ENCODE measurements at places on chromosomes 1 and 21. TPM values are rescaled to one million over a fixed set of nuclear protein-coding genes. Genes with fewer than 3 reads are reported as not detected.

GRCh38 chr21:31184459-31184858 is 146.2 kb upstream of the KRTAP19-8 start:
- DNase-seq, result no peak

DNA sequence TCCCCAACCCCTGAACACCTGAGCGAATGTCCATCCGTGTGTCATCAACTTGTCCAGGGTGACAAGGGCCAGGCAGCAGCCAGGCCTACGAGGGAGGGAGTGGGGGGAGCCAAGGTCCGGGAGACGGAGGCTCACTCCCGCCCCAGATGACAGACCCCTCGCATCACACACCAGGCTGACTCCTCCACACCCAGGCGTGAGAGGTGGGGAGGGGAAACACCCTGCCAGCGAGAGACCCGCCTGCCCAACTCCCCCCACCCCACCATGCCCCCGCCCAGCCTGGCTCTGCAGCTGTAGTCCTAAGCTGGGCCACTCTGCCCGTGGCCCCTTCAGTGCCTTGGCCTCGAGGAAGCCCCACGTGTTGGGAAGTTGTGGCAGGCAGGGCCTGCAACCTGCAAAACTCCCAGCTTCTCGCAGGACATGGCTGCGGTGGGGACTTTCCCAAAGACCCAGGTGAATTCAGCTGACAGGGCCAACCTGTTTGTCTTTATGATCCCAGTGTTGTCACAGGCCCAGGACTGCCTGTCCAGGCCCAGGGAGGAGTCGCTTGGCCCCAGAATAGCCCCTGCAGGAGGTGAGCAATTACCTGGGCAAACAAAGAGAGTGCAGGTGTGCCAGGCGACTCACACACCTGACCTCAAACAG is 62.9 kb downstream of the RIPK4 start:
- no peak for DNase-seq

- no peak for DNase-seq
These were observed 419.6 kb downstream of the RWDD3 start for GRCh38 chr1:95653618-95654017.

GRCh38 chr21:46092026-46092764 is 5.7 kb upstream of the COL6A2 start:
- DNase-seq, result peak; percentile 70

- DNase-seq, result no peak
These were observed 672 bp upstream of the PHLDA3 start for GRCh38 chr1:201469645-201470074.

The KRTAP21-2 gene
- total RNA-seq, result not detected

DNA sequence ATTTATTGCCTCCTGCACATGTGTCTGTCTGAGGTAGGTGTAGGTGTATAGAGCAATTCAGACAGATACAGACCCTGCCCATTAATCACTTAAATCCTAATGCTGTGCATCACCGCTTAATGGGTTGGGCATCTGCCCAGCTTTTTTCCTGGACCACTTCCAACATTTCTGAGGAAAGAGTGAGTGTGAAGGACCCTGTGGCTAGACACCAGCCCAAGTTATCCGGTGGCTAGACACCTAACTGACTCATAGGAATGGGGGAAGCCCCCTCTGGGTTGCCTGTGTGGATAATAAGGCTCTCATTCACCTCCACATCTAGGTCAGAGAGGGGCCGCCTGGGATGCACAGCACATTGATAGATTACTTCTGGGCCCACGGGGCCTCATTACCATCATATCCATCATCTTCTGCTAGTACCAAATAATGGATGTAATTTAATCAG is 121.1 kb upstream of the RAVER2 start:
- DNase-seq, result peak; percentile 36

GRCh38 chr1:6246497-6247467 is 2.8 kb downstream of the HES3 start:
- DNase-seq, result peak; percentile 49

- peak; percentile 99 for DNase-seq
These were observed 136.1 kb upstream of the HOOK1 start for GRCh38 chr1:59678493-59679228.

DNA sequence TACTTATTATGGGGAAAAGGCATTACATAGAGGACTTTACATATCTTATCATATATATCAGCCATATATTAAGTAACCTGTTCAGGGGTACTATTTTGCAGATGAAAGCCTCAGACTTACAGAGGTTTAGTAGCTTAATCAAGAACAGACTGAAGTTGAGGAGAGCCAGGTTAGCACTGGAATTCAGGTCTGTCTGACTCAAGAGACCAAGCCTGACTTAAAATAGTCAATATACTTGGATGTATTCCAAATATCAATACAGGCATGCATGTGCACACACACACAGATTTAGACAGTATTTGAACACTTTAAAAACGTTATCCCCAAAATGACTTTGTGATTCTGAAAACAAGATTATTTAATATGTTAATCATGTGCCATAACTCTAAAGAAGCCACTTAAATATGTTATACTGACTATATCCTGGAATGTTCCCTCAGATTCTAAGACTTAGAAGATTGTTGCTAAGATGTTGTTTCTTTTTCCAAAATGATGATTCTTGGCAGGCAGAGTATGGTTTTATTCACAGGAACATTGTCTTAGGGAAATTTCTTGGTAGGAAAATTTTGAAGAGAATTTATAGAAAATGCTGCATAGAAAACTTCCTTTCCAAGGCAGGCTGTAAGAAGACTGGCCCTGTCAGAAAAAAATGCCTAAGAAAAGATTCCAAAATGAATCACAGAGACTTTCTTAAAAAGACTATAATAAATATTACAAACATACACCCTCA is 61.6 kb downstream of the ADAMTS1 start:
- no peak for DNase-seq

- DNase-seq, result no peak
These were observed 16.0 kb upstream of the ACOT11 start for GRCh38 chr1:54532033-54532432.

The DNAH14 gene
- not detected for total RNA-seq

The HPCA gene
- not detected for total RNA-seq

The KCNJ9 gene
- total RNA-seq, result not detected

The LRRC3 gene
- total RNA-seq, result 0.37 TPM

- DNase-seq, result no peak
These were observed 17.2 kb downstream of the CEP350 start for GRCh38 chr1:179971563-179972496.

The SPATA6 gene
- total RNA-seq, result 4.0 TPM

DNA sequence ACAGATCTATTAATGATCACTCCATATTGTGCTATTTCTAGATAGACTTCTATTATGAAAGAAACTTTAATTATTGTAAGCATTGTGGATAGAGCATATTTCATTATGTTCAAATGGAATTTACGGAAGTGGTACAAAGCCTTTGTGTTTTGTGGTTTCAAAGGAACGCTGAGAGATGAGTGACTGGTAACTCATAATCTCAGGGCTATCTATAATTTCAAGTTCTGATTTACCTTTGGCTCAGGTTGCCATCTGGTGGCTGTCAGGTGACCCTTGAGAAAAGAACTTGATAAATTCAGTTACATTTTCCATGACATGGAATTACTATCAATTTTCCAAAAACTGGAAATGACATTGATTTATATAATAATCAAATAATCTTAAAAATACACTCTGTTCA is 12.2 kb downstream of the NTNG1 start:
- DNase-seq, result peak; percentile 18

GRCh38 chr1:31487143-31487542 is 74.1 kb downstream of the SERINC2 start:
- no peak for DNase-seq

- DNase-seq, result no peak
These were observed 17.7 kb downstream of the RGS8 start for GRCh38 chr1:182666706-182667105.

DNA sequence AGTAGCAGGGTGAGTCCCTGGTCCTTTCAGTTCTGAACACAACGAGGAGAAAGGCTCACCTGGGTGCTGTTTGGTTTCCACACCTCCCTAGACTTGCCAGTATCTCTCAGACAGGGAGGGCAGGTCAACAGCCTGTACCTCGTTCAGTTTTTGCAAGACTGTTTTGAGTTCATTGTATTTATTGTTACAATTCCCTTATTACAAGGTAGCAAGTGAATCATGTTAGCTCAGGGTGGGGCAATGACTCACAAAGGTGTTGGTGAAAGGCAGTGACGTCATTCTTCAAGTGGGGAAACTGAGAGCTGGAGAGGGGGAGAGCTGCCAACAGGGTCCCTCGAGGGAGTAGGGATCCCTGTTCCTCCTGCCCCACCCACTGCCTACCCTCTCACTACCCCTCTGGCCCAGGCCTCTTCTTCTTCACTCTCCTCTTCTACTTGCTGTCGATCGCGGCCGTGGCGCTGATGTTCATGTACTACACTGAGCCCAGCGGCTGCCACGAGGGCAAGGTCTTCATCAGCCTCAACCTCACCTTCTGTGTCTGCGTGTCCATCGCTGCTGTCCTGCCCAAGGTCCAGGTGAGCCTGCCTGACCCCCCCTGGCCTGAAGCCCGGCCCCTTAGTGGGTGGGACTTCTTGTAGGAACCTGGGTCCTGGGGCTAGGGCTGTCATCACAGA is 13.4 kb downstream of the SERINC2 start:
- no peak for DNase-seq

DNA sequence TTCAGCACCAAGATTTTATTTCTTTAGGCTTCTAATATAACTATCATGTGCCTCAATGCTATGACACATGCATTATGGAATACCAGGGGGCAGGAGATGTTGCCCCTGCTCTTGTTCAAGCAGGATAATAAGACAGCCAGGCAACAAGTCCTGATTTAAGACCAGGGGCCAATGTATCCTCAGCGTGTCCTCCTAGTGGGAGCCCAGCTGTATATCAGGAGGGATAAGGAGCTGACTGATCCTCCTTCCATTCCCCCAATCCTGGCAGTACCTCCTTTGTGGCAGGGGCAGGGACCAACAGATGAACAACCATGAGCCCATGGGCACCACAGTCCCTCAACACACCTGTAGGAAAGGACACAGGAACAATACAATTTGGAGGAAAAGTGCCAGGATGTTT is 29.3 kb downstream of the SORT1 start:
- no peak for DNase-seq

The DNAJC6 gene
- 9.4 TPM for total RNA-seq

DNA sequence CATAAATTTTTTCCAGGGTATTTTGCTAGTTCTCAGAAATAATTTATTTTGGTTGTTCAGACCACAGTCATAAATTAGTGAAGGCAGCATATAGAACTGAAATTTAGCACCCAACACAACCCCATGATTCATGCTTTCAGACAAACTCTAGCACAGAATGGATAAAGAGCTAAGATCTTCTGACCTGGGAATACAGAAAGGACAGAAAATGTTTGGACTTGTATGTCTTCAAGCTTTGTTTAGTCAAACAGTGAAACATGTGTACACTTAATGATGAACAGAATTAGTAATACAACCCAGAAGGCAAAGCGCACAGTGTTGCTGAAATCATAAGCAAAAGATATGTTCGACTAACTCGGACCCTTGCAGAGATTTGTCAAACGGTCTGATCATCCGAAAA is 205.6 kb downstream of the APP start:
- DNase-seq, result no peak

The IL10 gene
- total RNA-seq, result not detected

The PCBP3 gene
- 6.1 TPM for total RNA-seq

The TIE1 gene
- total RNA-seq, result 0.04 TPM

The NAV1 gene
- 13.1 TPM for total RNA-seq

The KCNA2 gene
- total RNA-seq, result 0.52 TPM

DNA sequence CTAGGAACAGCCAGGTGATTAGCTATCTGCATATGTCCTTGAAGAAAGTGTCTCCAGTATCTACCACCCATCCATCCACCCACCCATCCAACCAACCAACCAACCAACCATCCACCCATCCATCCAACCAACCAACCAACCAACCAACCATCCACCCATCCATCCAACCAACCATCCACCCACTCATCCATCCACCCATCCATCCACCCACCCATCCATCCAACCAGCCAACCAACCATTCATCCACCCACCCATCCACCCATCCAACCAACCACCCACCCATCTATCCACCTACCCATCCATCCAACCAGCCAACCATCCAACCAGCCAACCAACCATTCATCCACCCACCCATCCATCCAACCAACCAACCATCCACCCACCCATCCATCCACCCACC is 12.1 kb downstream of the C21orf58 start:
- DNase-seq, result no peak

The RAB3B gene
- 0.43 TPM for total RNA-seq

GRCh38 chr1:20430355-20431175 is 55.4 kb downstream of the CAMK2N1 start:
- DNase-seq, result no peak

The SDC3 gene
- 16.7 TPM for total RNA-seq

DNA sequence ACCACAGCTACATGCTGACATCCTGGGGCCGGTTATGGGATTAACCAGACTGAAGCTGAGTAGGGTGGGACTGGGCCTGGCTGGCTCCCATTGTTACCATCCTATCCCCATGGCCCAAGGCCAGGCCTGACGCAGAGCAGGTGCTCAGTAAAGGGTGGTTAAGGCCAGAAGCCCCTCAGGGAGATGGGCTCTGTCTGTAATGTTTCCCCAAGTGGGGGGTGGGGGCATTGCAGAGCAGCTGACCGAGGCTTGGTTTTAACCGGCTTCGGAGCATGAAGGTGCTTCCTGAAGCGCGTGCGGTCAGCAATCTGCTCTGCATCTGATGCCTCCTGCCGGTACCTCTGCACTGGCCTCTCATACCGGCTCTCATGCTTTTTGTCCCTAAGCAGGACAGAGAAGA is 83.4 kb upstream of the ACTL8 start:
- DNase-seq, result no peak

- DNase-seq, result no peak
These were observed 3.9 kb upstream of the P3R3URF start for GRCh38 chr1:46180082-46180616.

- DNase-seq, result no peak
These were observed 549.9 kb downstream of the PLPP3 start for GRCh38 chr1:56029319-56030003.

The CD247 gene
- total RNA-seq, result not detected

- no peak for DNase-seq
These were observed 1.4 kb downstream of the DAB1 start for GRCh38 chr1:57422271-57423134.

GRCh38 chr1:180291004-180291403 is 60.9 kb downstream of the LHX4 start:
- peak; percentile 21 for DNase-seq

- DNase-seq, result no peak
These were observed 1.9 kb upstream of the SAMD13 start for GRCh38 chr1:84299536-84300170.

The MAN1C1 gene
- 0.95 TPM for total RNA-seq

The PPIAL4G gene
- total RNA-seq, result not detected

GRCh38 chr1:27357281-27358037 is 9.3 kb downstream of the MAP3K6 start:
- DNase-seq, result no peak

GRCh38 chr1:76939050-76939816 is 72.0 kb downstream of the ST6GALNAC5 start:
- DNase-seq, result peak; percentile 21

Data from H4 (cell line).